ENCODE measurements at places on chromosomes 5 and 9.

DNA sequence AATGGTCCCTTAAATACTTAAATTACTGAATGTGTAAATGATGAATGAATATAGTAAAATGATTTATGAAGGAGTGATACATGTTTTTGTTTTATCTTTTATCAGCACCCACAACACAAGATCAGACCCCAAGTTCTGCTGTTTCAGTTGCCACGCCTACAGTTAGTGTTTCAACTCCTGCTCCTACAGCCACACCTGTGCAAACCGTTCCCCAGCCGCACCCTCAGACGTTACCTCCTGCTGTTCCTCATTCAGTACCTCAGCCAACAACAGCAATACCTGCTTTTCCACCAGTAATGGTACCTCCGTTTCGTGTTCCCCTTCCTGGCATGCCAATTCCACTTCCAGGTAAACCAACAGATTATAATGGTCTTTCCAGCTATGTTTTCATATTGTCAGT lies 16.3 kb downstream of the TCERG1 start:
- DNase-seq = no peak

DNA sequence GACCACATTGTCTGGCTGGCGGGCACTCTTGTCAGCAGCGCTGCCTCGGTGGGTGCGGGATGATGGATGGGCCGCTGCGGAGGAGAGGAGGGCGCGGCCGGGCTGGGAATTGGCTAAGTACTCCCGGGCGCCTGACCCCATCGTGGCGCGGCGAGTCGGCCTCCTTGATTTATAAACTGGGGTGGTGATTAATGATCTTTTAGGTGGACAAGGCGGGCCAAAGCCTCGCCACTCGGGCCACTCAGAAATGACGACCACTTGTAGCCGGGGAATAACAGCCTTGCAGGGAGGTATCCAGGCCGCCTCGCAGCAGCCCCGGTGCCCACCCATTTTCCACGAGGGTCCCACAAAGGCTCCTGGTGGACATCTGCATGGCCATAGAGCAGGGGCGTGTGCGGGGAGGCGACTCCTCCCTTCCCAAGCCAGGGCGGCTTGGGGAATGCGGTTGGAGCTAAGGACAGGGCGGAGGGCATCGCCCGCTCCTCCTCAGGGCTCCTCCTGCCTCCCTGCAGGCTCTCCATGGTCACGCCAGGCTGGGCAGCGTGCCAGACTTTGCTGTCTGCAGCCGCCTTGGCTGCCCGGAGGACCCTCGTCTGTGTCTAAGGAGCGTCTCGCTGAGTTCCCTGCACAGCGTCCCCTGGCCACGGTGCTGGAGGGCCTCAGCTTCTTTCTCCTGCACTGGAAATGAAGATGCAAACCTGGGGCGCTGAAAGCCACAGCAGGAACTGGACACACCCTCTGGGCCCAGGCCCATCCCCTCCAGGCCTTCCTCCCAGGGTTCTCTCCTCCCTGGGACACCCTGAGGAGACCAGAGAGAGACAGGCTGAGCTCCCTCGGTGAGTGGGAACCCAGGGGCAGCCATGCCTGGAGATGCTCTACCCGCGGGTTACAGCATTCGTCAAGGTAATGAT lies 287.4 kb upstream of the IRX4 start:
- no peak for DNase-seq

GRCh38 chr5:54390015-54390414 lies 65.5 kb upstream of the HSPB3 start:
- peak; percentile 86 for DNase-seq

DNA sequence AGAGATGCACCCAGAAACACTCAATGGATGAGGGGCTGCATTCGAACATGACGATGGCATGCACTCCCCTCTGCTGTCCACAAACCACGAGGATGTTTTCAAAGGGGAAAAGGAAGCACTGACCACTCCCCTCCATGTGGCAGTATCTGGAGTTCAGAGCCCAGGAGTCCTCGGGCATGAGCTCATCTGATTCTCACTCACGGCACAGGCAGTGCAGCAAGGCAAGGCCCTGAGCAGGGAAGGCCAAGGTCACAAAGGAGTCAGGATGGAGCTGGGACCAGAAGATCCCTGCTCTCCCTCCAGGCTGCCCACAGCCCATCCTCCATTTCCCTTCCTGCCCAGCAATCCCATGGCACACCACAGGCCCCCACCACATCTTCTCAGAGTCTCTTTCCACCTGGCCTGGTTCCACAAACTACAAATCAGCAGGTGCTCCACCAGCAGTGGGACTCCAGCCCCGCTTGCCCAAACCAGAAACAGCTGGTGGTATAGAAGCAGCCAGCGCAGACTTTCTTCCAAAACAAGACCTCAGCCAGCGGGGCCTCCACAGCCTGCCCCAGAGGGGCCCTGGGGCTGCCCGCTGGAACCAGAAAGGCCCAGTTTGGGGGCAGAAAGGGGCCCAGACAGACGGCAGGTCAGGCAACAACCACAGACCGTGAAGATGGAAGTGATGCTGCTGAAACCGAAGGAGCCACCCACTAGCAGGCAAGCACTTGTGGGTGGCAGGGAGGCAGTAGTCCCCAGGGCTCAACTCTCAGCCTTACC lies 12.2 kb downstream of the TNIP1 start:
- no peak for DNase-seq

- no peak for DNase-seq
Measured at GRCh38 chr5:6766604-6767093, 53.4 kb downstream of the TENT4A start.

DNA sequence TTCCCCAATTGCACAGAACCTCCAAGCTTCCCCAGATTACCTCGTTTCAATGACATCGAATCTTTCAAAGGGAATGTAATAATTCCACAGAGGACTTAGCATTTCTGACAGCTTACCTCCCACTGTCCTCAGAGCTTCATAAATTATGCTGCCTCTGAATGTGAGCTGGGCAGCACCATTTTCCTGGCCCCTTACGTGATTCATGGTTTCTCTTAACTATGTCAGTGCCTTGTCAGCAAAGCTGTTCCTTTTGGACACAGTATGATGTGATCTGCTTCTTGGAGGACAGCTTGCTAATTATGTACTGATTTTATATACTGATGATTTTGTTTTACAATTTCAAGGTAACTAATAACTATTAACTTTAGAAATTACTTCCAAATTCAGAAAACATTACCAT lies 27.7 kb upstream of the SSBP2 start:
- DNase-seq = no peak

DNA sequence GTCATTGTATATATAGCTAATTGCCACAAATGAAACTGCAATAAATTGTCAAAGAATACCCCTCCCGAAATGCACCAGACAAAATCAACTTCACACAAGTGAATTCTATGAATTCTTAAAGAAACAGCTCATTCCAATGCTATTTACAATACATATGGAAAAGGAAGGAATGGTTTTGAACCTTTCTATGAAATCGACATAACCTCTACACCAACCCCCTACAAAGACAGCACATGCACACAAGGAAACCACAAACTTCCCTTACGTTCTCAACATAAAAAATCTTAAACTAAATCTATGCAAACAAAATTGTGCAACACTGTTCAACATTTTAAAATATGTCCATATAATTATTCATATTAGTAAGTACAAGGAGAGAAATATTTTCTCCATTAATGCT lies 39.2 kb downstream of the MARCHF11 start:
- no peak for DNase-seq

GRCh38 chr5:78339617-78340436 lies 20.6 kb upstream of the SCAMP1 start:
- no peak for DNase-seq

GRCh38 chr5:54905246-54905795 lies 80.1 kb downstream of the ESM1 start:
- no peak for DNase-seq

- DNase-seq = no peak
Measured at GRCh38 chr5:53161876-53162275, 52.3 kb upstream of the MOCS2 start.
